ENCODE measurements at places on chromosomes 3 and 15. TPM values are rescaled to one million over a fixed set of nuclear protein-coding genes. Genes with fewer than 3 reads are reported as not detected.

- peaks cover 58% of the 10 kb centered on the region for H3K36me3 ChIP-seq
- H3K4me1 ChIP-seq, result no peaks in the 10 kb centered on the region
- no peak for DNase-seq
- H3K27ac ChIP-seq, result no peak overlapping the region
Measured at GRCh38 chr15:51887887-51888592, 58.6 kb downstream of the TMOD3 start.

Gene TMEM108
- total RNA-seq, result 5.5 TPM

DNA sequence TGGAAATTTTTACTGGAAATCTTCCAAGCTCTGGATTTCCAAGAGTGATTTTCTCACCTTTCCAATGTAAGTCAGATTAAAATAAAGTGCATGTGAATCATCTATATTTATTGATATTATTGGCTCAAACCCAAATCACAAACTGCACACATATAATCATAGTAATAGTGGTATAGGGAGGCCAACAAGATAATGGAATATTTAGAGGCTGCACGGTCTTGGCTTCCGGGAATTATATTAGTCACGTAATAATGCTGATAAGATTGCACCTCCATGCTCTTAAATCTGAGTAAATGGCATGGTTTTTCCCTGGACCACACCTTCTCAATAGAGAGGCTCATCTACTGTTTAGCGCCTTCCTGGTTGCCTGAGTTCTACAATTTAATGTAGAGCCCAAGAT lies 567.1 kb upstream of the NR2F2 start:
- H3K36me3 ChIP-seq, result no peaks in the 10 kb centered on the region
- no peaks in the 10 kb centered on the region for H3K27me3 ChIP-seq
- no peak overlapping the region for H3K4me3 ChIP-seq
- peaks cover 9% of the 10 kb centered on the region for H3K4me1 ChIP-seq
- H3K27ac ChIP-seq, result no peak overlapping the region
- no peak for DNase-seq

GRCh38 chr3:160291290-160291908 lies 66.2 kb downstream of the C3orf80 start:
- H3K36me3 ChIP-seq, result no peaks in the 10 kb centered on the region
- no peak for DNase-seq
- H3K27me3 ChIP-seq, result no peaks in the 10 kb centered on the region

Gene CPLX3
- total RNA-seq, result not detected

GRCh38 chr3:43923104-43923882 lies 232.6 kb downstream of the ABHD5 start:
- H3K27ac ChIP-seq, result no peak overlapping the region
- no peak overlapping the region for H3K4me3 ChIP-seq
- no peaks in the 10 kb centered on the region for H3K4me1 ChIP-seq
- H3K27me3 ChIP-seq, result no peaks in the 10 kb centered on the region
- H3K36me3 ChIP-seq, result no peaks in the 10 kb centered on the region

Gene PSMD2
- 332 TPM for total RNA-seq

GRCh38 chr3:118945834-118946233 lies 88.8 kb downstream of the IGSF11 start:
- no peaks in the 10 kb centered on the region for H3K36me3 ChIP-seq
- peaks cover 17% of the 10 kb centered on the region for H3K4me1 ChIP-seq
- DNase-seq, result no peak
- no peak overlapping the region for H3K27ac ChIP-seq
- no peak overlapping the region for H3K4me3 ChIP-seq
- H3K27me3 ChIP-seq, result peaks cover 7% of the 10 kb centered on the region

DNA sequence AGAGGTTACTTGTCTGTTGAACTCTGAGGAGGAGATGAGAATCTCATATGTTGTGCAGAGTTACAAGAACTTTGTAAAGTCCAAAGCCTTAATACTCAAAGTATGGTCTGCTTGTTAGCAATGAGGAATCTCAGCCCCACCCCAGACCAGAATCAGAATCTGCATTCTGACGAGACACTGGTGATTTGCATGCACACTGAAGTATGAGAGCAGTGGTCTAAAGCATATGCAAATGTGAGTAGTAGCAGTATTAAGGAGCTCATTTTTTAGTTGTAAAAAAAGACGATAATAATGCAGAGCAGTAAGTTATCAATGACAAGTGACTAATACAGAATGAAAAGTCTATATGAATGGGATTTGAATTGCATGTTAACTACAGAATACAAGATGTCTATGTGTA lies 327.7 kb downstream of the RYR3 start:
- H3K27me3 ChIP-seq, result no peaks in the 10 kb centered on the region
- H3K36me3 ChIP-seq, result no peaks in the 10 kb centered on the region
- no peaks in the 10 kb centered on the region for H3K4me1 ChIP-seq
- DNase-seq, result no peak
- H3K4me3 ChIP-seq, result no peak overlapping the region

- no peaks in the 10 kb centered on the region for H3K36me3 ChIP-seq
- no peaks in the 10 kb centered on the region for H3K4me1 ChIP-seq
- no peak overlapping the region for H3K27ac ChIP-seq
- no peaks in the 10 kb centered on the region for H3K27me3 ChIP-seq
- DNase-seq, result no peak
Measured at GRCh38 chr15:43277231-43277823, 10.6 kb upstream of the TGM5 start.

GRCh38 chr3:189355481-189356201 lies 183.9 kb downstream of the TPRG1 start:
- H3K4me1 ChIP-seq, result no peaks in the 10 kb centered on the region
- peak overlapping the region; percentile 4 for H3K27ac ChIP-seq
- H3K36me3 ChIP-seq, result no peaks in the 10 kb centered on the region
- DNase-seq, result peak; percentile 64
- no peak overlapping the region for H3K4me3 ChIP-seq

DNA sequence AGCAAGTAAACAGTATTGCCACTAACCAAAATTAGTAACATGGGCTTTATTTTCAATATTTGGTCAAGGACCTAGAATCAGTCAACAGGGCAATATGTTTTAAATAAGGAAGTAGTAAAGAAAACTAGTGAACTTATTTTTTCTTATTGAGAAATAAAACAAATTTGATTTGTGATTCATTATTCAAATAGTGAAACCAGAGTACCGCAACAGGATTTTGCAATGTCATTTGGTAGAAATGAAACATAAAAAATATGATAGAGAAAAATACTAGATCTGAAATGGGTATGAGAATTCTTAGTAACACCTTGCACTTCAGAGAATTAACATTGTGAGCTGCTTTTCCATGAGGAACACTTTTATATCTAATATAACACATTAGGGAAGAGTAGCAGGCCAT lies 291.8 kb upstream of the GBE1 start:
- no peaks in the 10 kb centered on the region for H3K27me3 ChIP-seq
- no peaks in the 10 kb centered on the region for H3K36me3 ChIP-seq
- H3K4me1 ChIP-seq, result no peaks in the 10 kb centered on the region
- H3K4me3 ChIP-seq, result no peak overlapping the region
- H3K27ac ChIP-seq, result no peak overlapping the region

GRCh38 chr15:65981837-65982626 lies 112.7 kb downstream of the RAB11A start:
- peaks cover 15% of the 10 kb centered on the region for H3K27me3 ChIP-seq
- no peaks in the 10 kb centered on the region for H3K36me3 ChIP-seq
- H3K27ac ChIP-seq, result no peak overlapping the region

Gene SIDT1
- not detected for total RNA-seq

DNA sequence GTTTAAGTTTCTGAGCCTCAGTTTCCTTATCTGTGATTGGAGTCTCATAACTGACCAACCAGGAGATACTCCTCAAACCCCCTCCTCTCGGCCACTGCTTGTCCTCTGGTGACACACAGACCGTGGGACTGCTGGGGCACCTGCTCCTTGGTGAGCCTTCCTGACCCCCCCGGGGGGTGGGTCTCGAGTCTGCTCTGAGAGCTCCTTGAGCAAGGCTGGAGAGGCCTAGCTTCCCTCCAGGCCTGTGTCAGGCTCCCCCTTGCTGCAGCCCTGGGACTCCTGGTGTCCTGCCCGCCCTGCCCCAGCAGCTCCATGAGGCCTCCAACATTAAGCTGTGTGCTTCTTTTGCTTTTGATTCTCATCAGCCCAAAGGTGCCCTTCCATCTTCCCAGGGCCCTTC lies 27.7 kb downstream of the SRPRB start:
- no peaks in the 10 kb centered on the region for H3K27me3 ChIP-seq
- no peaks in the 10 kb centered on the region for H3K4me1 ChIP-seq
- peak; percentile 26 for DNase-seq

- no peak for DNase-seq
- H3K4me1 ChIP-seq, result peaks cover 11% of the 10 kb centered on the region
- H3K27me3 ChIP-seq, result no peaks in the 10 kb centered on the region
Measured at GRCh38 chr3:143428294-143428693, 308.7 kb downstream of the CHST2 start.

DNA sequence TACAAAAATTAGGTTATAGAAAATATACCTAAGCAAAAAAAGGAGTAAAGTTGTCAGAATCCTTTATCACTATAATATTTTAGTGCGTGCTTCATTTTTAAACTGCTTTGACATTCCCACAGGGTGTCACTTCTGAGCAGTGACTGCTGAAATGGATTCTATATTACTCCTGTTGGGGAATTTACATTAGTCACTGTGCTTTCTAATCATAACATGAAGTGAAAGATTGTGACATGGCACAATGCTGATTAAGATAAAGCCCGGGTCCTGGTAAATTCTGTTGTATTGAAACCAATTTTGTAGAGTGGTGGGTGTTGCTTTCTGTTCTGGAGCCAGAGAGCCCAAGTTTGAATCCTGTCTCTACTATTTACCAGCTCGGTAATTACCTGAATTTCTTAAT lies 36.4 kb upstream of the EHHADH start:
- peaks cover 34% of the 10 kb centered on the region for H3K36me3 ChIP-seq
- no peaks in the 10 kb centered on the region for H3K4me1 ChIP-seq
- H3K4me3 ChIP-seq, result no peak overlapping the region
- no peak for DNase-seq
- no peaks in the 10 kb centered on the region for H3K27me3 ChIP-seq

- no peak overlapping the region for H3K4me3 ChIP-seq
- no peaks in the 10 kb centered on the region for H3K27me3 ChIP-seq
- H3K36me3 ChIP-seq, result peaks cover 27% of the 10 kb centered on the region
- no peak for DNase-seq
- H3K4me1 ChIP-seq, result no peaks in the 10 kb centered on the region
Measured at GRCh38 chr3:11284011-11284410, 11.8 kb downstream of the ATG7 start.

Gene OXTR
- 11.8 TPM for total RNA-seq

DNA sequence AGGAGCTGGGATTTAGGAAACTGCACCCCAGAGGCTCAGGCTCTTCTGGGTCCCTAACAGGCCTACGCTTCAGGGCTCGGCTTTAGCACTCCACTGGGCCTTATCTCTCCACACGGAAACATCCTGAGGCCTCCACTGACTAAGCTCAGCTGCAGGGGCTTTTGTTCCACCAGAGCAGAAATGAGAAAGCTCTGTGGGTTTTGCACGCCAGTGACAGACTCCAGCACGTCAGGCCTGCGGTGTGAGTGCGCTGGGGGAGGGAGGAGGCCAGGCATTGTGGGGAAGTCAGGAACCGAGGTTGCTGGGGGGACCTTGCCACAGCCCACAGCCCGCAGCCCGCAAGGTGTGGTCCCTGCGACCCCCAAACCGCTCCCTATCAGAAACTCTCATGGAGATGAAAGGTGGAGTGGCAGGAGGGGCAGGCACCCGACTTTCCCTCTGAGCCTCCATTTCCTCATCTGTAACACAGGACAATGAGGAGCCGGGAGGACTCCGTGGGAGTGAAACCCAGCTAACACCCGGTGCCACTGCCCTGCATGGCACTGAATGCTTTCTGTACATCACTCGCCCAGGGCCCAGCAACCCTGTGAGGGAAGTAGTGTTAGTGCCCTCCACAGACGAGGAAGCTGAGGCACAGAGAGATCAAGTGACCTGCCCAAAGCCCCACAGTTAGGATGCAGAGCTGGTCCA lies 106.5 kb downstream of the TPRA1 start:
- no peaks in the 10 kb centered on the region for H3K27me3 ChIP-seq
- no peak overlapping the region for H3K4me3 ChIP-seq
- H3K36me3 ChIP-seq, result no peaks in the 10 kb centered on the region
- H3K4me1 ChIP-seq, result no peaks in the 10 kb centered on the region
- peak; percentile 16 for DNase-seq

DNA sequence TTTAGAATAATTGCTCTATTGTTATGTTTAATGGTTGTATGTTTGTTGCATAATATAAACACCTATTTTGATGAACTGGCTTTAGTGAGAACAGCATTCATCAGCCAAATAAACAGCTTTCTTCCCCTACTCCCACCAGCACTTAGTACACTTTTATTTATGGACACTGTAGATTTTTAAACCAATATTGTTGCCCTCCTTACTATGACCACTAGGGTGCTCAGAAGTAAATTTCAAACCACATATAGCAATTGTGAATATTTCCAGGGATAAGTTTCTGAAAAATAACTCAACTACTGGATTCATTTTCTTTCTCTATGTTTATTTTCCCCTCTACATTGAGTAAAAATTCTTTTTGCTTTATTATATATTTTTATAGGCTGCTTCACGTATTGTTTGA lies 84.7 kb upstream of the PTX3 start:
- no peaks in the 10 kb centered on the region for H3K36me3 ChIP-seq
- H3K4me3 ChIP-seq, result no peak overlapping the region
- no peaks in the 10 kb centered on the region for H3K4me1 ChIP-seq
- no peak for DNase-seq
- H3K27me3 ChIP-seq, result no peaks in the 10 kb centered on the region

Gene CSK
- 68.5 TPM for total RNA-seq

- no peak overlapping the region for H3K27ac ChIP-seq
- peaks cover 8% of the 10 kb centered on the region for H3K4me1 ChIP-seq
- H3K36me3 ChIP-seq, result no peaks in the 10 kb centered on the region
- no peaks in the 10 kb centered on the region for H3K27me3 ChIP-seq
- DNase-seq, result peak; percentile 40
Measured at GRCh38 chr3:38000965-38001455, 10.4 kb downstream of the VILL start.

Gene CHDH
- 12.7 TPM for total RNA-seq

DNA sequence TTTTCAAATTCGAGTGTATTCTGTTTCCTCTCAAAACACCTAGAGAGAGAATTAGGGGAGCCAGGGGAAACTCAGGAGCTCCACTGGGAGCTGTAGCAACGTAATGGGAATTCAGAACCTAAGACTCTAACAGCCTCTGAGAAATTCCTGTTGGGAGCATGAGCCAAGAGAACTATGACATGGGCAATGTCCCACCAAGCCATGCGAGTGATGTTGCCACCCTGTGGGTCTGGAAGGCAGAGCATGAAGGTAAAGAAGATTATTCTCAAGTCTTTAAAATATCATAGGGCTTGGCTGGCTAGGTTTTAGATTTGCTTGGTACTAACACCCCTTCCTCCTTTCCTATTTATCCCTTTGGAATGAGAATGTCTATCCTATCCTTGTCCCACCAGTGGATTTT lies 392.6 kb upstream of the ADAMTS9 start:
- H3K36me3 ChIP-seq, result no peaks in the 10 kb centered on the region
- DNase-seq, result peak; percentile 57
- H3K4me1 ChIP-seq, result no peaks in the 10 kb centered on the region
- H3K27ac ChIP-seq, result no peak overlapping the region

- no peaks in the 10 kb centered on the region for H3K36me3 ChIP-seq
- no peak overlapping the region for H3K27ac ChIP-seq
- no peak overlapping the region for H3K4me3 ChIP-seq
- no peak for DNase-seq
- peaks cover 4% of the 10 kb centered on the region for H3K4me1 ChIP-seq
- no peaks in the 10 kb centered on the region for H3K27me3 ChIP-seq
Measured at GRCh38 chr15:96035091-96035490, 295.4 kb upstream of the NR2F2 start.

Gene MED12L
- total RNA-seq, result 15.5 TPM

Gene CACNA1D
- 3.7 TPM for total RNA-seq

- no peaks in the 10 kb centered on the region for H3K36me3 ChIP-seq
- no peak overlapping the region for H3K27ac ChIP-seq
- DNase-seq, result no peak
- H3K27me3 ChIP-seq, result no peaks in the 10 kb centered on the region
Measured at GRCh38 chr3:175478301-175478700, 619.2 kb downstream of the NAALADL2 start.

- H3K27me3 ChIP-seq, result no peaks in the 10 kb centered on the region
- no peak overlapping the region for H3K27ac ChIP-seq
- no peak overlapping the region for H3K4me3 ChIP-seq
- no peak for DNase-seq
- H3K36me3 ChIP-seq, result peaks cover 5% of the 10 kb centered on the region
Measured at GRCh38 chr15:82851981-82852511, 42.6 kb downstream of the WHAMM start.

All from endodermal cell (in vitro differentiated cells).